Mucosa of descending colon (tissue), 3 donors: ENCODE measurements at places on chromosomes 5 and 9. TPM values are rescaled to one million over a fixed set of nuclear protein-coding genes. Genes with fewer than 3 reads are reported as not detected.
A peak's percentile ranks its signal among the peaks of the same experiment; 100 is the strongest.

LHX2 gene
- total RNA-seq = not detected

- no peak for DNase-seq
Observed at GRCh38 chr5:169993485-169993790, 13.1 kb upstream of the INSYN2B start.

EGFLAM gene
- 0.46 TPM for total RNA-seq

SURF6 gene
- 24.0 TPM for total RNA-seq

- DNase-seq = no peak
Observed at GRCh38 chr9:34510497-34511468, 12.0 kb downstream of the ENHO start.

IL5 gene
- not detected for total RNA-seq

MYO10 gene
- 87.8 TPM for total RNA-seq

DMRTA1 gene
- total RNA-seq = 1.0 TPM

RGS7BP gene
- total RNA-seq = 0.63 TPM

DNA sequence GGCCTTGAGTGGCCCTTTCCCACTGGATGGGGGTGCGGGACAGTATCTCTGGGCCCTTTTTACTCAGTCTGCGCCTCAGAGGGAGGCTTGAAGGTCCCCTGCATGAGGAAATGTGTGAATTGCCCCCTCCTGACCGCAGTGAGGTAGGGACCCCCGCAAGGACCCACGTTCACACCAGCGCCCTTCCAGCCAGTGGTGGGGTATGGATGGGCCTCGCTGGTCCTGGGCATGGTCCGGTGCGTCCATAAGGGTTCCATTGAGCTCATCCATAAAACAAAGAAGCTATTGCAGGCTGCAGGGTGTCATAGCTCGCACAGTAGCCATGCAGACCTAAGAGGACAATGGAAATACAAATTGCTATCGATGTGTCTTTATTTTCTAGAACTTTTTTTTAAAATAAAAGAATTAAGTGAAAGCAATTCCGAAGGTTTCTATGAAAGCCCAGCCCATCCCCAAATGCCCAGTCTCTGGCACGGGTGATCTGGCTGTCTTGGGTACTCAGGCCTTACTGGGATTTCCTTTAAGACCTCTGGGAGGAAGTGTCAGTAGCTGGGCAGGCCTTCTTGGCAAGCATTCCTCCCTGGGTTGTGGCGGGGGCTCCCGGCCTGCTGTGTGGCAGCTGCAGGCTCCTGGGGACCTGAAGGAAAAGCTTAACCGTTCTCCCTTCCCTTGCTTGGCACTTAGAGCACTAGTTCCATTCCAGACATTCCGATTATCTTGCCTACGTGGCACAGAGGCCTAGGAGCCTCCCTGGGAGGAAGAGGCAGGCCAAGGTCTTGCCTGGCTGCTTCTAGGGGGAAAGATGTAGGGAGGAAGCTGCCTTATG lies 1.5 kb upstream of the SEMA5A start:
- peak; percentile 72 for DNase-seq

DNA sequence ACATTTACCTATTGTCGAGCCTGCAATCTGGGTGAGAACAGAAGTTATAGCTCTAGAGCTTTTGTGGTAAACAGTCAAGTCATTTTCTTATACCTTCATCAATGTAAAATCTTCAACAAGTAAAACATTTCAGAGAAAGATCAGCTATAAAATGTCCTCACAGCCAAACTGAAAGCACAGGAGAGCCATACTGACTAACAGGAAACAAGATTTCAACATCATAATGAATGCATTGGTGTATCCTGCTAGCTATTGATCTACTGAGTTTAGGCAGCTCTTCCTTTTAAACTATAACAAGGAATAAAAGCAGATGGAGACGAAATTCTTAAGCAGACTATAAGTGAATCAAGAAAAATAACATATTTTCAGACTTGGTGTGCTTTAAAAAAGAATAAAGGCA lies 1522.9 kb upstream of the WWC1 start:
- no peak for DNase-seq

- DNase-seq = no peak
Observed at GRCh38 chr5:27021471-27021870, 16.9 kb downstream of the CDH9 start.

- no peak for DNase-seq
Observed at GRCh38 chr9:131744171-131744719, 4.4 kb upstream of the RAPGEF1 start.

ORM2 gene
- not detected for total RNA-seq

- DNase-seq = no peak
Observed at GRCh38 chr9:76886318-76886717, 19.6 kb downstream of the PRUNE2 start.

DNA sequence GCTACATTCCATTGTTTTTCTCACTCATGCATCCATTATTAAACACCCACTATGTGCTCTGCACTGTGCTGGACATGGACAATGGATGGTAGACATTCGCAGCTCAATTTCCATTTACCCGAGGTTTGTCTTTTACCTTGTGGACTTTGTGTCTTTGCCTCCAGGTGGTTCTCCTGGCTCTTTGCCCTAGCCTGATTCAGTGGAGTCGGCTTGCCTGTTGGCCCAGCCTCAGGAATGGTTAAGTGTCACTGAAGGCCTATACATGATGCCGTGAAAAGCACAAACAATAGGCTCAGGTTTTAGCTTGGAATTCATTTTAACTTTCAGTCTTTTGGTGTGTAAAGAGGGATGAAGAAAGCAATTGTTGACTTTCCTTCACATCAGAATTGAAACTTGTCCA lies 16.5 kb upstream of the DMRT3 start:
- DNase-seq = no peak

DNA sequence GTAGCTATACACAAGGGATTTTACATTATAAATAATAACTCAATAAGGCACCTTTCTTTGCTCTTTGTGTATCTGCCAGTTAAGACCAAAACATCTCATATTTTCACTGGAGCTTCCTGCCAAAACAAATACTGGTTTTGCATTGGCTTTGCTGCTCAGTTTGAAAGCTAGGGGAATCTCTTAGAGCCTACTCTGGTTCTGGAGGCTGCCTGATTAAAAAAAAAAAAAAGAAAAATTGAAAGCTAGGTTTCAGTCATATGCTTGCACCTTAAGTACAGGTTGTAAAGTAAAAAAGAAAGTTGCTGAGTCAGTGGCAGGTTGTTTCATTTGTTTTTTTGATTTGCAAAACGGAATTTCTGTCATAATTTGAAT lies 2.3 kb downstream of the DENND4C start:
- no peak for DNase-seq

GRCh38 chr9:97594381-97594921 lies 38.7 kb downstream of the TSTD2 start:
- no peak for DNase-seq

DNA sequence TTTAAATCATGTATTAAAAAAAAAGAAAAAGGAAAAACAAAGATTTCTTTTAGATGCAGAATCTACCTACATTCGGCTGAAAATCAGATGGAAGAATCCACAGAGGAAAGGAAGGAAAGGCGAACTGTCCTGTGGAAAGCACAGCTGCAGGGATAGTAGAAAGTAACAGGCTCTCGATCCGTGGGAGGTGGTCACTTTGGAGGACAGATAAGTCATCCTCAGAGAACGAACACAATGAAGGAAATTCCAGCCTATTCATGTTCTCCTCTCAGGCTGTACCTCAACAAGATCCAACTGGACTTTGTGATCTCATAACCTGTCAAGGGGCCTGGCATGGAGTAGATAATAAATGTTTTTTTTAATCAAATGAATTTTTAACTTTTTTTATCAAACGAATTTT lies 72.8 kb downstream of the NR6A1 start:
- no peak for DNase-seq

GPR151 gene
- total RNA-seq = not detected

- DNase-seq = no peak
Observed at GRCh38 chr5:173783371-173783770, 104.8 kb upstream of the CPEB4 start.

OCLN gene
- 134 TPM for total RNA-seq

DNA sequence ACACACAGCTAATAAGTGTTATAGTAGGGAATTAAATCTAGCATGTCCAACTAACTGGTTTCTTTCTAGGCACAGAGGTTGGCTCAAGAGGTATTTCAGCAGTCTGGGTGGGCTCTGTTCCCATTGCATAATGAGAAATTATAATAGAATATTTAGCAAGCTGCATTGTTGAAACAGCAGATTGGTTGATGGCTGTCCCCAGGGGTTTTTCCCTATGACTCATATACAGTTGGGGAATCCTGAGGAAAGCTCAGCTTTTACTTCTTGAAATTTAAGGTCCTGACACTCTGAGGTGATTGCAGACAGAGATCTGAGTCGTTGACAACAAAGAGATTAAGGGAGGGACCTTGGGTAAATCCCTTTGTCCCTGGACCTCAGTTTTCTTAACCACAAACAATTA lies 38.3 kb upstream of the TNFSF8 start:
- no peak for DNase-seq

GRCh38 chr9:98117984-98118639 lies 910 bp downstream of the TRIM14 start:
- peak; percentile 78 for DNase-seq

DNA sequence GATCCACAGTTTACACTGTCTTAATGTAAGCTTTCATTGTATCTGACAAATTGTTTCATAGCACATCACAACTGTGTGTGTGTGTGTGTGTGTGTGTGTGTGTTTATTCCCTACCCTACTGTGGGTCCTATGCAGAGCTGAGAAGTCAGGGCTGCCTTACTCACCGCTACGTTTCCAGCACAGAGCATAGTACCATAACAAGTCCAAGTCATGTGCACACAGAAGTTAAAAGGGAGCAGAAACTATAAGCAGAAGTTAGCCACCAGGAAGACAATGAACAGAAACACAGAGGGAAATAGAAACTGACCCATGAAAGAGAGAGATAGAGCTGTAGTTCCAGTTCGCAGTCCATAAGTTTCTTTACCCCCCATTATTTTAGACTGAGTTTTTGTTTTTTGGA lies 38.2 kb upstream of the DMXL1 start:
- no peak for DNase-seq
